Activated T-helper 2 cell treated with anti-CD3 and anti-CD28 coated beads, Interferon-gamma antibody, Interleukin-2, Interleukin-4, amounts not matched to agents 10 μg/mL and 5 μg/mL and 100 μg/mL, durations not matched to agents 14 hours and 24 hours and 36 hours (primary cell): ENCODE measurements at places on chromosomes 2 and 18. TPM values are rescaled to one million over a fixed set of nuclear protein-coding genes. Genes with fewer than 3 reads are reported as not detected.
A peak's percentile ranks its signal among the peaks of the same experiment; 100 is the strongest.

The BCL11A gene
- total RNA-seq = 0.21 TPM in 2 replicates

DNA sequence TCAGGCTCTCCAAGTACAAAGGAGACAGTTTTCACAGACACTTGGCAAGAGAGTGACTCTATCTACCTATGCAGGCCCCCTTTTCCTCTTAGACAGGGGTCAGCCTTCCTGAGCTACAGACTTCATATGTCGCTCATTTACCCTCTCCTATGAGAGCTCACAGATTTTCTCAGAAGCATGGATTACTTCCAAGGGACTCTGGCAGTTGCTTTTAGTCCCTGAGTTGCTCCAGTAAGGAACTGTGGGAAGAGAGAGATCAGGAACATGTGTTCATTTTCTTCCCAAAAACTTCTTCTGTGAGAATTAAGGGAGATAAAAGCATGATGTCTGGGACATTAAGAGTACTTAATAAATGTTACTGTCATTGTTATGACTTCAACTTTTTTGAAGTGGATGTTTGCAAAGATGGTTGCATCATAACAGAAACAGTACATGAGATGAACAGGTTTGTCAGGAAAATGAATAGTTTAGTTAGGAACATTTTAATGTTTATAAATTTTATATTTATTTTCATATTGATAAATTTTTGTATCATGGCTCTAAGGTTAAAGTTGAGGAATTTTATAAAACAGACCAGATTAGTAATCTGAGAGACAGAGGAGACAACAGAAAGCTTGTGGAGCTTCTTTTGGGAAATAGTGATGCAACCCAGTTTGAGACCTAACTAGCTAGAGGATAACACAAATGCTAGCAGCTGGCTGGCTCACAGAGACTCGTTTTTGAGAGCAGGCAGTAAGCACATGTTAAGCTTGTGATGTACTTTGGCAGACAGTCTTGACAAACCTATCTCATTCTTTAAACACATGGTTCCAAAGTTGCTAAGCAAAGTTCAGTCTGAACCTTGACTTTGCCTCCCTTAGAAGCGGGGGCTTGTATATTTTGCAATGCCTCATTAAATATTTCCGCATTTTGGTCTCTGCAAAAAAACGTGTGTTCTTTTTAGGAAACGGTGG lies 21.7 kb upstream of the UGP2 start:
- DNase-seq = no peak

DNA sequence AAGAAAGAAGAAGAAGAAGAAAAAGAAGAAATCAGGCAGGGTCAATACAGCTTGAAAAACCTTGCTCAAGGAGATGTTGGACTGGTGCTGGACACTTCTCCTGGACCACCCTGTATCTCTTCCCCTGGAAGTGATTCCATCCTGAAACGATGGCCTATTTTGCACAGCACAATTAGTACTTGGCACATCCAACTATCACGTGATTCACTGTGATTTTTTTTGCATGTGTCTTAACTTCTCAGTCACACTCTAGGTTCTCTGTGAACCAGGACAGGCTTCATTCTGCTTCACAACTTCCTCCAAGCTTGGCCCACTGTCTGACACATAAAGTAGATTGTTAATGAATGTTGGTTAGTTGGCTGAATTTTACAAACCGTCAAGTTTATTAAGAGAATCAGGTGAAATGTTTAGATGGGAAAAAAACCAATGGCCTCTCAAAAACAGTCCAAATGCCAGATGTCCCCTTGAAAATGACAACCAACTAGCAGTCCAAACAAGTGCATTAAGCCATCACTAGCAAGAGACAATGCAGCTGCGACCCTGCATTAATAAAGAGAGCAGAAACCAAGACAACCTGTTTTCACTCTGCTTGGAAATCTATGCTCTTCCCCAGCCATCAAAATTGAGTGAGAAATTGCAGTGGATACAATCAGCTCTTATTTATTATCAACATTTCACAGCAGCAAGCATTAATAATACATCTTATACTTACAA lies 300.0 kb upstream of the CHAC2 start:
- no peak for DNase-seq

DNA sequence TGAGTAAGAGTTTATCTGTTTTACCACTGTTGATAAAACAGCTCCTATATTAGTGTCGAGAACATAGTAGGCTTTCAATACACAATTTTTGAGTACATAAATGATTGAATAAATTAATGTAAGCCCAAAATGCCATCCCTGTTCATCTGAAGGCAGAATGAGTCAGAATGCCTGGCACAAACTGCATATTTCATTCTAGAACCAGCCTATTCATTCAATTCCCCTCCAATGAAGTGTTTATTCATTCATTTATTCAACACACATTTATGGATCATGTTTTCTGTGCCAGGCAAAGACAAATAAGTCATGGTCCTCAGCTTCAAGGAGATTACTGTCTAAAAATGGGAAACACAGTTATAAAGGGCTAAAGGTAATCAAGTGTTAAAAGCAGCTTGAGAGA lies 22.8 kb upstream of the LCLAT1 start:
- no peak for DNase-seq

DNA sequence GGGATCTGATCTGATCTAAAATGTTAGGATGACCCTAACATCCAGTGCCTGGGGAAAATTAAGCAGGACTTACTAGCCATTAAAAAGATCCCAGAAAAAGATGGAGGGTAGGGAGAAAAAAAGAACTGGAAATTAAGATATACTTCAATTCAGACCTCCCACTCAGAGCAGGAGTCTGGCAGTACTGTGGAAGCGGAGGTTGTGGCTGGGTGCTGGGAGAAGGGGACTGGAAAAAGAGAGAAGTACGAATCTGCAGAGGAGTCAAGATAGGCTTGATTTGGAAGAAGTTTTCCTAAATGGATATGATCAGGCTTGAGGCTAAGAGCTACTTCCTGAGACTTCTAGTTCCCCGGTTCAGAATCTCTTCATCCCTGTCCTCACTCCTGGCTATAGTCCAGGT lies 33.5 kb upstream of the IHH start:
- DNase-seq = no peak

GRCh38 chr2:191866675-191867506 lies 20.0 kb upstream of the CAVIN2 start:
- no peak for DNase-seq

- peak; percentile 87 for DNase-seq
Observed at GRCh38 chr2:208254871-208255556, at the start of gene IDH1. Gene IDH1 (minus strand): TSS chr2:208255071. CDS start chr2:208251551, 3,520 bp downstream.
